ENCODE measurements at places on chromosomes 7 and 10.
A peak's percentile ranks its signal among the peaks of the same experiment; 100 is the strongest.

DNA sequence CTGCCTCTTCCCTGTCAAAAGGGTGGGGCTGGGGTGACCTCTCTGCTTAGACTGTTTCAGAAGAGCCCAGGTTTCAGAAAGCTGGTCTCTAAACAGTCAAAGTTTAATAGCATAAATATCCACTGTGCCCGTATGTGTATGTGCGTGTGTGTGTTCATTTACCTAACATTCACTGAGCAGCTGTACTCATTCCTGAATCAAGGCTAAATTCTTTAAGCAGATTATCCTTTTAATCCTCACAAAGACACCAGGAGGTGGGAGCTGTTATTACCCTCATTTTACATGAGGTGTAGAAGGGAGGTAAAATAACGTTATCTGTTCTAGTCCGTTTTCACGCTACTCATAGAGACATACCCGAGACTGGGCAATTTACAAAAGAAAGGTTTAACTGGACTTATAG, 72.2 kb downstream of the RSU1 start:
- no peak for DNase-seq

GRCh38 chr7:141433698-141434097, 117.5 kb upstream of the AGK start:
- no peak for DNase-seq

GRCh38 chr7:147813316-147813715, 777.2 kb upstream of the C7orf33 start:
- no peak for DNase-seq

DNA sequence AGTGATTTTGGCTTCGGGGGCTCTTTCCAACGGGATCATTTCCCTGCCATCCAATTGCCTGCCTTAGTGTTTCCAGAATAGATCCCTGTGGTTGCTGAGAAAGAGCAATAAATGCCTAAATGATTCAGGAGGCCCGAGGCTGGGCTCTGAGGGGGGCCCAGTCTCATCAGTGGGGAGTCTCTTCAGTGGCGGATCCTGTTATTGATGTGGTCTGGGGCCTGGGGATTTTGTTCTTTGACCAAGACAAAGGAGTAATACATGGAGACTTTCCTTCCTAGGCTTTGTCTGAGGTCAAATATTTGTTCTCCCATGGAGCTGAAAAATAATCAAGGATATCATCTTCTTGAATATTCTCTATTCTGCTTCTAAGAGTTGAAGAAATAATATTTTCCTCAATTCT, 40.8 kb downstream of the TAS2R41 start:
- no peak for DNase-seq

GRCh38 chr7:135262623-135263320, 29.1 kb downstream of the STRA8 start:
- DNase-seq, result no peak

DNA sequence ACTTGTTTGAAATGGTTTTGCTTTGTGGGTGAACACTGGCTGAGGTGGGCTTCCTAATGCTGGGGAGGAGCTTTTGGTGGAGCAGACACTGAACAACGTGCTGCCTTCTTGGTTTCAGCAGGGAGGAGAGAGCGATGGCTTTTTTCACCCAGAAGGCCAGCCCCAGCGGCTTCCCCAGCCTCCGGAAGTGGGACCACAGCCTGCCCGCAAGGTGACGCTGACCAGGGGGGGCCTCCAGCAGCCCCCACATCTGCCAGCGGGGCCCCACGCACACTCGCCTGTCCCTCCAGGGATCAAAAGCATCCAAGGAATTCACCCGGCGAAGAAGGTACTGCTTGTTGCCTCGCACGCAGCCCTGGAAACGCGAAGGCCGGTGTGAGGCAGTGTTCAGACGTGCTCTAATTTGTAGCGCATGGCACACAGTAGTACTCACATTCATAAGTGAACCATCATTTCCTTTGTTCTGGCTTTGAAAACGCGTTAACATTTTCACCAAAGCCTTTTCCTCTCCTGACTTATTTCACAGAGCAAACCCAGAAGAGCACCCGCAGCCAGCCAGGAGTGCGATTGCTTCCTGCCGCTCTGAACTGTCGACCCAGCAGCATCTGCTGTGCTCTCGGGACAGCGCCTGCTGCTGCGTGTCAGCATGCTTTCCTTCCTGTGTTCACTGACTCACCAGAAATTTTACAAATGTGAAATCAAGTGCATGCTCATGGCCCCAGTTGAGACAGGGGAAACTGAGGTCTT, 48.4 kb downstream of the SHH start:
- DNase-seq, result peak; percentile 46

DNA sequence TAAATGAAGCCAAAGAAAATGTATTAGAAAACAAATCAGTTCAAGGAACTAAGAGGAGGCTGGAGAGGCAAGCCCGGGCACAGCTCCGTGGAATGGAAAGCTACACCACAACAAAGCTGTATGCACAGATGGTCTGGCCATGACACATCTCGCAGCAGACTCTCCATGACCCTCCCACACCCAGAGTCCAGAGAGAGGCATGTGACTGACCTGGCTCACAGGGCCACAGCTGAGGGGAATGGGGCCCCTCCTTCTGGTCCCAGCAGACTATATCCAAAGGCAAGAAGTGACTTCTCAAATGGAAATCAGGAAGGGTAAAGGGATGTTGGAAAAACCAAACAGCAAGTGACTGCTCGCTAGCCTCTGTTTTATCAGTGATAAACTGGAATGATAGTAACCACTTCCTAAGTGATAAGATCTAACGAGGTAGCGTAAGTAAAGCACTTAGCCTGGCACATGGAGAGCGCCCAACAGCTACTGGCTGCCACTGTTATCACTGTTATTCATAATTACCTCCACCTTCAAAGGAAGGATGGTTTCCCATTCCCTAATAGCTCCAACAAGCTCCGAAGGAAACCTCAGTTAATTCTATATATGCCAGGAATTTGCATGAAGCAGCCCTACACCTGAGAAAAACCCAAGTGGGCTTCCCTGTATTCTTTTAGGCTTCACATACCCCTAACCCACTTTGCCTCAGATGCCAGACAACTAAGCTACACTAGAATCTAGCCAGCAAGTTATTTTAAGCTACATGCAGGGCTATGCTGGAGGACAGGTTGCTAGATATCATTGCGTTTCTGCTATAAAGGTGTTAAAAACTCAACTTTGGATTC, 8.4 kb downstream of the OSBPL3 start:
- no peak for DNase-seq

- DNase-seq, result no peak
These were observed 71.7 kb upstream of the TMEM106B start for GRCh38 chr7:12139416-12139815.

GRCh38 chr10:133154996-133155778, 4.8 kb upstream of the KNDC1 start:
- DNase-seq, result no peak

DNA sequence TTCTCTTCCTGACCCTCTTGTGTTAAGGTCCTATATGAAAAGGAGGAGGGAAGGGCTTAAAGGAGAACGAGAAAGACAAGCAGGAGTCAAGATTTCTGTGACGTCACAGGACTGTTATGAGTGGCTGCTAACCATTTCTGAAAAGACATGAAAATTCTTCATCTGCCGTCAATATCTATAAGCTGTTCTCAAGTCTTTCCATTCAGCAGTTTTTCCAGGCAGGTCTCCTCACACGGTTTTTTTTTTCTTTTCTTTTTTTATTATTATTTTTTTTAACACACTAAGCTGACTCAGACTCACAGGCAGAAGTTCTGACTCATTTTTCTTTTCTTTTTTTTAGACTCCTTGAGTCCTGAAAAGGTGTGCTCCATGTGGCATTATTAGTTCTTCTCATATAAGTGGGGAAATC, 72.0 kb downstream of the DGKI start:
- no peak for DNase-seq

DNA sequence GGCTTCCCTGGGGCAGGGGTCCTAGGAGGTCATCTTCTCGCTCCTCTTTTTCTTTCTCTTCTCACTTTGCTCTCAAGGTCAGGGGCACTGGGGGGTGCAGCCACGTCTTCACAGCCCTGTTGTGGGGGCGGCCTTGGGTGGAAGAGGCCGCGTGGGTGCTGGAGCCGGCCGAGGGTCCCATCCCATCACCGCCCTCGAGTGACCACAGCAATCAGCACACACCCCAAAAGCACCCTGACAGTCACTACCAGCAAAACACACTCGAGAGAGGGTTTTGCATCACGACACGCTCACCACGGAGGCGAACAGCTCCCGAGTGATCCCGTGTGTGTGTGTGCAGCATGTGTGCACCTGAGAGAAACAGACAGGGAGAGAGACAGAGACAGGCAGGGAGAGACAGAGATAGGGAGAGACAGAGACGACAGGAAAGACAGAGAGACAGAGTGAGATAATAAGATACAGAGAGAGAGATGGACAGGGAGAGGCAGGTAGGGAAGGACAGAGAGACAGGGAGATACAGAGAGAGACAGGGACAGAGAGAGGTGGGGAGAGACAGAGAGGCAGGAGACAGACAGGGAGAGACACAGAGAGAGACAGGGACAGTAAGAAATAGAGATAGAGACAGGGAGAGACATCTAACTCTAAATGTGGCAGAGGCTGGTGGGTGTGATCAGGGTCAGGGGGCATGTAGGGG, 100.9 kb downstream of the WDR37 start:
- DNase-seq, result no peak

- DNase-seq, result no peak
These were observed 202.9 kb downstream of the TRIL start for GRCh38 chr7:28755255-28755654.

DNA sequence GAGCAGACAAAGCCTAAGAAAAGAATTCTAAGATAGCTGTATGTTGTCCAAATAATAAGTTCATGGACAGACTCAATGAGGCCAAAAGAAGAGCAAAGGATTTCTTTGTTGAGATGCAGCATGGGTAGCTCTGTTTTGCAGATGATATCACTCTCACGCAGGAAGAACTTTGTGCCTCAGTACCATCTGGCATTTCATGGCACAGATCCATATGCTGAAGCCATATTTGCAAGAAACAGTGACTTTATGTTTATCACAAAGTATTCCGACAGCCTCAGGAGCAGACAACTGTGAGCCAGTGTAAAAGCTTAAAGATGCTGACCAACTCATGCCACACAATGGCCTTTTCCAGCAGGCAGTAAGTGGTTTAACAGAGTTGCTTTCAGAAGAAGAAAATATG, 45.5 kb upstream of the RNF148 start:
- DNase-seq, result no peak

DNA sequence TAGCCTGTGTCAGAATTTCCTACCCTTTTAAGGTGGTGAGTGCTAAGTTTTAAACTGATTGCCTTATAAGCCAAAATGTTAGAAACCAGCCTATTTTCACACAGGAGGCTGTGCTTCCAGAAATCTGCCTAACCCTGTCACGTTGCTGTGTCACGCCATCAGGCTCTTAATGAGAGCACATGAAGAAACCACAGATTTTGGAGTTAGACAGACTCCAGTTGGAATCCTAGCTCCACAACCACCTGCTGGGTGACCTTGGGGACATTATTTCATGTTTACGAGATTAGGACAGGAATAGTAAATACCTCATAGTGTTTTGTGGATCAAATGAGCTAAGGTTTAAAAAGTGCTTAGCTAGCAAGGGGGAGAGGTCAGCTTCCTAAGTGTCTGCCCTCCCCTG, 321.8 kb downstream of the DPP6 start:
- no peak for DNase-seq

DNA sequence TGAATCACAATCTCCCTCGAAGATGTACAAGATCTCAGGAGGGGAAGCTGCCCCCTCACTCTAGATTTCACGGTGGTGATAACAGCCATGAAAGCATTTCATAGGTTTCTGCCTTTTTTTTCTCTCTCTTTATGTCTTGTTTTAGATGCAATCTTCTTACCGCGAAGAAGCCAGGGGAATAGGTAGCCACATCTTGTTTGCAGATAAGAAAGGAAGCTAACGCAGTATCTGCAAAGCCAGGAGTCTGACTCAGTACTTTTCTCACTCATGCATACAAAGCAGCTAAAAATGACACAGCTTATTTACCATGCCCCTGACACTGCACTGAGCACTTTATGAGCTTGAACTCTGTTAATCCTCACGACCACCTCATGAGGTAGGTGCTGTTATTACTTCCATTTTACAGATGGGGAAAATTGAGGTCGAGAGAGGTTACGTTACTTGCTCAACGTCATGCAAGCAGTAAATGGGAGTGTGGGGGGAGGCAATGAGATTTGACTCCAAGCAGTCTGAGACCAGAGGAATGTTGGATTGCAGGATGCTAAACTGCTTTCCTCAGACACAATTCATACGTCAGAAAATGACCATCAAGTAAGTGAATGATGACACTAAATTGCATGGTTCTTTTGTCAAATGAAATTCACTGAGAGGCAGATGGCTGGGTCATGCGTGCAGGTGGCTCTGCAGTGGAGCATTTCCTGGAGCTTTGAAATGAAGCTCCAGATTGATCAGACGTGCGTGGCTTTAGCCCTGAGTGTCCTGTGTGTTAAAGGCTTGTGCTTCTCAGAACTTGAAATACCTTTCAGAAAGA, 3.3 kb downstream of the MAP3K8 start:
- peak; percentile 11 for DNase-seq

- no peak for DNase-seq
These were observed 620.8 kb upstream of the AUTS2 start for GRCh38 chr7:68977385-68978055.

DNA sequence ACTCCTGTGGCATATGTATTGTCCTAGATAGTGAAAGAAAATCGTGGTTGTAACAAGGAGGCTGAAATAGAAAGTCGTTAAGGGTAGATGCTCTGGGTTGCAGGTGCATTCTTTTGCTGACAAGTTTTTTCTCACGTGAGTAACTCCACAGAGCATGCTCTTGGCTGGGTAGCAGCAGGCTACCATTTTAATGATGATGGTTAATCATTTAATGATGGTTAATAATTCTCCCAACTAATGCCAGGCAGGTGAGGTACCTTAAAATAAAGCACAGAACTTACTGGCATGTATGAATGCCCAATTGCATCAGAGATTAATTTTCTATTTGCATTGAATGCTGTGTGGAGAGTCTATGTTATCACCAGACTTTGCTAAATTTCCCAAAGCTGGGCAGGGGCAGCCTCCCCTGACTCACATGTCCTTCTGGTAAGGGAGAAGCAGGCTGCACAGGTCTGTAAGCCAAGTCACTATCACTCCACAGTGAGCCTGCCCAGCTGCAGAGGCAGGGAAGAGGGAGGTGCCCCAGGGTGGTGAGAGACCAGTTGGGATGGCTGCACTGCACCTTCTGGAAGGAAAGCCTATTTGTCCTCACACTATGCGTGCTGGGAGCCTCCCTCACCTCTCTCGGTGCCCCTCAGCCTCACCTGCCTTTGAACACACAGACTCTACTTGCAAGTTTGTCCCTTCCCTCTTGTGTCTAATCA, 287.0 kb upstream of the IGFBP3 start:
- no peak for DNase-seq

- DNase-seq, result no peak
These were observed 44.0 kb upstream of the CRTAC1 start for GRCh38 chr10:98074315-98074911.

- DNase-seq, result no peak
These were observed 13.1 kb upstream of the GRB10 start for GRCh38 chr7:50795831-50796230.

Measured in activated gamma-delta T cell treated with Interleukin-2 at 50 U/mL for 16 hours (primary cell).